ENCODE measurements at places on chromosomes 4 and X.

DNA sequence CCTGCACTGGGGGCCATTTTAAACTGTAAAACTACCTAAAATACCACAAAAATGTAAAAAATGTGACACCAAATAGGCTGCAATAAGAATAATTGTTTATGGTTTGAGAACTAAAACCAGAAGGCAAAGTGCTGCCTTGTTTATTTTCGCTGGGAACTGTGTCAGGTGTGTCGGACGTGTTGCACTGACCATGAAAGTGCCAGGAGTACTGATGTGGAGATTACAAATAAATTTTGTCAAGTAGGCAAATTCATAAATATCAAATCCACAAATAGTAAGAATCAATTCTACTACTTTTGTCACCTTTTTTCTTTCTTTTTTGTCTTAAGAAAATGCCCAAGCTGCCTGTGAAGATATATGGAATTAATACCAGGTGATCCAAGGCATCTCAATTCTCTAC, 37.7 kb downstream of the PAPSS1 start:
- DNase-seq = no peak

- DNase-seq = no peak
Observed at GRCh38 chr4:25283948-25284347, 28.6 kb upstream of the ZCCHC4 start.

DNA sequence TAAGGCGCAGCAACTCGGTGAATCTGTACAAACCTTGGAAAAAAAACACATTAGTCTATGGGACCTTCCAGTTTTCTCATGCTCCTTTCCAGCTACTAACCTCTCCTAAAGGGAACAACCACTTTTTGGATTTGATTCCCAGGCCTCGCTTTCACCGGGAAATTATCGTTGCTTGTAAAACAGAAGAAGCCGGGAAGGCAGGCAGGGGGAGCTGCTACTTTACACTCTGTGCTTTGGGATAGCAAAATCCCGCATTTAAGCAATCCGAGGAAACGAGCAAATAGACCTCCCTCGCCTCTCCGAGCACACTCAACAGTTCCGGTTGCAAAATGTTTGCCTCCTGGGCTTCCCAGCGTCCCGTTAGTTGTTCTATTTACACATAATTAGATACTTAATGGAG, 1.2 kb downstream of the CD38 start:
- DNase-seq = peak; percentile 10

- no peak for DNase-seq
Observed at GRCh38 chr4:176453079-176453478, 133.3 kb downstream of the SPCS3 start.

DNA sequence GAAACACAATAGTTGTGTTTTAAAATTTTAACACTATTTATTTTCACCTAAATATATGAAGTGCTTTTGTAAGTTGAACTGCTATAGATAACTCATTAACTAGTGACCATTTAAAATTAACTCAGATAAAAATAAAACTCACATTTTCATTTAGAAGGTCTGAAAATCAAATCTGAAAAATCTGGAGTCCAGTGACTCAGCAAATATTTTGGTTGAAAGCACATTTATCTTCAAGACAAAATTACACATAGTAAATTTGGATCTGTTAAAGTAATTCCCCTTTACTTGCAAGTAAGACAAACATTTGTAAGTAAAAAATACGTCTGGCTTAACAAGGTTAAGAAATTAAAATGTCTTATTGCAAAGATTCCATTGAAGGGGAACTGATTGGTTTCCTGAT, 589.1 kb downstream of the TRIML1 start:
- no peak for DNase-seq

DNA sequence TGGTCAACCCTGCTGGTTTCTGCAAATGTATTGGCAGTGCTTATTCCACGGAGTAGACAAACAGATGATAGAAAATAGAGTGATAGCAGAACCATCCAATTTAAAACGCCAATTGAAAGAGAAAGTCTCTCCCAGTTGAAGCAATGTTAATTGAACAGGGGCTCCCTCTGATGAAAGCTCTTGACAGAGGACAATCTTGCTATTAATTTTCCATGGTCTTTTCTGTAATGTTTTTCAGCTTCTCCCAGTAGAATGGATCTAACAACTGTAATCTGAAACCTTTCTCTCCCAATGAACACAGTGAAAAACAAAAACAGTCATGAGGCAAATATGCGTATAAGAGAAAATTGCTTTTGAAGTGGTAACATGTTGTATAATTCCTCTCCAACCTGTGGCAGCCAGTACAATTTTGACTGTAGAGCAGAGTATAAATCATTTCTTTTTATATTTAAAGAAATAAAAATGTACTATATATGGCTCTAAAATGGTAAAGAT, 225.1 kb upstream of the GALNTL6 start:
- DNase-seq = no peak

DNA sequence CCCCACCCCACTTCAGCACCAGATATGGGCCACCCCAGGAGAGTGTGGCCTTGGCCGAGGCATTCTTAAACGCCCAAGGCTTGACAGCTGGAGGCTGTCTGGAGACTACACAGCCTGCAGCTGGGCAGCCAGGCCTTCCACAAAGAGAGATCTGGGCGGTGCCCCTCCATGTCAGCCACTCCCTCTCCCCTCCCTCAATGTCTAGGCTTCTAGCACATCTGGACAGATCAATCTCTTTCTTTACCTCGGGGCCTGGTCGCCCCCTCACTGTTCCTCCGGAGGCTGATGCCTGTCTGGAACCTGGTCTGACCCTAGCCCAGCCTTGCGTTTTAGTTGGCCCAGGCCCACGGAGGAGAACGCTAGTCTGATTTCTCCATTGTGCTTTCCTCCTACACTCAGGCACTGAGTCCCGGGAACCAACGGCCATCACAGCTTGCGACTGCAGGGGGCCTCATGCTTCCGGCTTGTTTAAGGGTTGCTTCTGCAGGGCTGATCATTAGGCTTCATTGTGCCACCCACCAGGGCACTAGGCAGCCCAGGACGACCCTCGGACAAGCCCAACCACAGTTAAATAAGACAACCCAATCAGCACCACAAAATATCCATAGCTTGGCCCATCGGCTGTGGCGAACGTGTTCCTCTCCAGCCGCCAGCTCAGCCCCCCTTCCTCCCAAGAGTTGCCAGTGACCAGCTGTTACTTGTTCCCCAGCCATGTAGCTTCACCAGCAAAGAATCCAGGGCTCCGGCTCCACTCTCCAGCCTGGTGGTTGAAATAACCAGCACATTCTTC, 200.6 kb downstream of the BCOR start:
- no peak for DNase-seq

DNA sequence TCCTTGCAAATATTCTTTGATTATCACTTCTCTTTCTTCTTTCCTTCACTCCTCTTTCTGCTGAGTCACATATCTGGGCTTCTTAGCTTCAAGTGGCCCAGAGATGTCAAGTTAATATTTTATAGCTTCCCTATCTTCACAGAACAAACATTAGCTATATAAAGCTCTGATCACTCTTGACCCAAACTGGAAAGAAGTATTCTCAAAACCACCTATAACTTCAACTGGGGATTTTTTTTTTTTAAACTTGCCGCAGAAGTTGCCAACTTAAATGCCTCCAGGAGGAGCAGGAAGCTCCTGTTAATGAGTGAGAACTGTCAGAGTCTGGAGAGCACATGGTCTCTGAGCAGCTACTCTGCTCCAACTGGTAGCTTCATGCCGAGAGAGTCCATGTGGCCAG, 233.3 kb upstream of the EDNRA start:
- no peak for DNase-seq

- peak; percentile 15 for DNase-seq
Observed at GRCh38 chr4:153221783-153222706, 17.8 kb downstream of the TRIM2 start.

DNA sequence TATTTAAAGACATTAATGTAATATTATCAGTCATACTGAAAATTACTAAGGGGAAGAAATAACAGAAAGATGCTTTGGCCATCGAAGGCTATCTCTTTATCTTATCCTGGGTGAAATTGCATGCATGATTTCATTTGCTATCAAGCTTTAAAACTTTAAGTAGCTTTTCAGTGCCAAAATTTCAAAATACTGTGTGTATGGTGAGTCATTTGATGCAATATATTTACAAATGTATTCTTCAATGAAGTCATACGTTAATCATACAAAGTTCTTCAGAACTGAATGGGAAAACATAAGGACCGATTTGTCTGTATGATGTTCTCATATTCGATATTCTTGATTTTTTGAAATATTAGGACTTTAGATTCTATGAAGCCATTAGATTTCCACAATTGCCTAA, 1295.8 kb upstream of the AGA start:
- DNase-seq = no peak

All from CD4-positive, alpha-beta T cell treated with Interferon alpha-2 for 1 hour (primary cell).